MCF 10A (cell line): ENCODE measurements at places on chromosomes 2 and 18. TPM values are rescaled to one million over a fixed set of nuclear protein-coding genes. Genes with fewer than 3 reads are reported as not detected.

GRCh38 chr2:33265584-33266338, 210.7 kb upstream of the RASGRP3 start:
- DNase-seq = no peak
- peaks cover 6% of the 10 kb centered on the region for H3K4me1 ChIP-seq
- peaks cover 43% of the 10 kb centered on the region for H3K36me3 ChIP-seq
- no peaks in the 10 kb centered on the region for H3K27me3 ChIP-seq
- no peak overlapping the region for H3K4me3 ChIP-seq
- H3K27ac ChIP-seq = no peak overlapping the region

DNA sequence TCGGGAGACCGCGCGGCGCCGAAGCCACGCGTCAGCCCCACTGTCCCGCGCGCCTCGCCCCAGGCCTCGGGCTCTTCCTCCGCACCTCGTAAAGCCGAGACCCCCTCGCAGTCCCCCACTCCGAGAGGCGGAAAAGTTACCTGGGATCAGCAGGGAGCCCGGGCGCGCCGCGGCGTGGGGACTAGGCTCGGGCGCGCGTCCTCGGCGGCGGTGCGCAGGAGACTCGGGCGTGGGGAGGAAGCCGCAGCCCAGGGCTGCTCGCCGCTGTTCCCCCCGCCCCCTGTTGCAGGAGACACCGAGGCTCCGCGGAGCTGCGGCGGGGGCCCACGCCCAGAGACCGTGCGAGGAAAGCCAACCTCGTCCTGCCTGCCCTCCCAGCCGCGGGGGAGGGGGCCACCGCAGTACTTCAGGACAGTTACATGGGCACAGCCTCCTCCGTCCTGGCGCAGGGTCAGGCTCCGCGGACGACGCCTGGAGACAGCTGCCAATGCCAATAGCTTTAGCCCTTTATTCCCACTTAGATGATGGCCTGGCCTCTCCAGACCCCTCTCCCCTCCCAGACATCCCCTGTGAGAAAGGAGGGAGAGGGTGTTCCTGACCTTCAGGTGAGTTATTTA, at the start of gene EPB41L3:
Gene EPB41L3, minus strand, starts transcription at position 225 of the 617 bp plus-strand sequence. CDS start 54,814 bp downstream, outside the sequence.
- H3K36me3 ChIP-seq = no peaks in the 10 kb centered on the region
- H3K27me3 ChIP-seq = peaks cover 22% of the 10 kb centered on the region
- H3K4me3 ChIP-seq = no peak within 1 kb of the TSS
- H3K4me1 ChIP-seq = no peaks in the 10 kb centered on the region
- no peak within 1 kb of the TSS for H3K27ac ChIP-seq

DNA sequence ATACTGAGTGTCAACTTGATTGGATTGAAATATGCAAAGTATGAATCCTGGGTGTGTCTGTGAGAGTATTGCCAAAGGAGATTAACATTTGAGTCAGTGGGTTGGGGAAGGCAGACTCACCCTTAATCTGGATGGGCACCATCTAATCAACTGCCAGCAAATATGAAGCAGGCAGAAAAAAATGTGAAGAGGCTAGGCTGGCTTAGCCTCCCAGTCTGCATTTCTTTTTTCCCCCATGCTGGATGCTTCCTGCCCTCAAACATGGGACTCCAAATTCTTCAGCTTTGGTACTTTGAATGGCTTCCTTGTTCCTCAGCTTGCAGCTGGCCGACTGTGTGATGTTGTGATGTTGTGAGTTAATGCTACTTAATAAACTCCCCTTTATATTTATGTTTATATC, 577.4 kb downstream of the CPS1 start:
- H3K4me3 ChIP-seq = no peak overlapping the region
- no peaks in the 10 kb centered on the region for H3K36me3 ChIP-seq
- H3K27ac ChIP-seq = no peak overlapping the region

- no peak overlapping the region for H3K27ac ChIP-seq
- H3K4me1 ChIP-seq = no peaks in the 10 kb centered on the region
- H3K27me3 ChIP-seq = peaks cover 31% of the 10 kb centered on the region
- no peaks in the 10 kb centered on the region for H3K36me3 ChIP-seq
- H3K4me3 ChIP-seq = no peak overlapping the region
- DNase-seq = no peak
These were observed 148.7 kb upstream of the DOCK10 start for GRCh38 chr2:225190987-225191386.

DNA sequence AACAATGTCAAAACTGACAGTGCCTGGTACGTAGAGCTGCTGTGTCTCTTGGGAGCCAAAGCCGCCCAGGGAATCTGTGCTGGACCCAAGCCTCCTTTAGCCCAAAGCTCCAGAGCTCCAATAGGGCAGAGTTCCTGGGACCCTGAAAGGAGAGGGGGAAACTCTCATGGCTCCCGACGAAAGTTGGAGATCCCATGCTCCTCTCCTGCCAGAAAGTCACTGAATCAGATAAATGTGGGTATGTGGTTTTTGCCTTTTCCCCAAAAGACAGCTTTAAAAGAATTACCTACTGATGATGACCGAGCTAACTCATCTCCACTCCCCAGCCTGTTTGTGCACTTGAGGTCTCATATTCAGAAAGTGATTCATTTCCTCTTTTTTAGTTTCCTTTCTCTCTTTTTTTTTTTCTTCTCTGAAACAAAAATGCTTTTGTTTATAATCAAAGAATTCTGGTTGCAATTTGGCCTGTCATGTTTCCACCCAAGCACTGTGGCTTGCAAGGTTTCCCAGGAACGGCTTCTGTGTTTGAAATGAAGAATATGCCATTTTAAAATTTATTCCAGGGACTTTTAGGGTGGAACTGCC, 14.1 kb upstream of the PMAIP1 start:
- peak overlapping the region; percentile 44 for H3K27ac ChIP-seq
- no peaks in the 10 kb centered on the region for H3K27me3 ChIP-seq
- H3K4me3 ChIP-seq = no peak overlapping the region
- peak; percentile 49 for DNase-seq
- H3K4me1 ChIP-seq = peaks cover 24% of the 10 kb centered on the region

DNA sequence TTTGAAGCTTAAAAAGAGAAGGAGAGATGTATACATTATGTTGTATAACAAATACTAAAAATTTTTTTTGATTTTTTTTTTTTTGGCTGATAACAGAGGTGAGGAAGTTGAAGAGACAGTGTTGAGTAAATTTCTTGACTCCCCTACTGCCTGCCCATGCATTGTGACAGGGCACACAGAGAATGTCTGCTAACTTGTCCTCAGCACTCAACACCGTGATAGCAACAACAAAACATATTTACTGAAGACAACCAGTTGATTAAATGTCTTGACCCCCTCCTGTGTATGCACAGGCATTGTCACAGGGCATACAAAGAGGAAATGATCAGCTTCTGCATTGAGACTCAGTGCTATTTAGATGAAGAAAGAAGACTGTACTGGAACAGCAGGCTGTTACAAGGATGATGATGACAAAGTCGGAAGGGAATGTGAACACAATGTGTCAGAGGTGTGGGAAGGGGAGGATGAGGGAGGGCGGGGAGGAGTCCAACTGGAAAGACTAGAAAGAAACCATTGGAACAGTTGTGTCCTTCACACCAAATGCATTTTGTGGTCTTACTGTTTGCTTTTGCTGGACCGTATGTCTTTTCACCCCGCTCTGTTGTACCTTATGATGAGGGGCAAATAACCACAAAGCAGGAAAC, 89.5 kb downstream of the CERS6 start:
- H3K27ac ChIP-seq = peak overlapping the region; percentile 92
- peaks cover 38% of the 10 kb centered on the region for H3K4me1 ChIP-seq
- peak overlapping the region; percentile 19 for H3K4me3 ChIP-seq
- H3K36me3 ChIP-seq = peaks cover 19% of the 10 kb centered on the region

- no peak overlapping the region for H3K4me3 ChIP-seq
- no peaks in the 10 kb centered on the region for H3K4me1 ChIP-seq
- H3K36me3 ChIP-seq = no peaks in the 10 kb centered on the region
- H3K27me3 ChIP-seq = no peaks in the 10 kb centered on the region
- H3K27ac ChIP-seq = no peak overlapping the region
These were observed 155.0 kb upstream of the OTX1 start for GRCh38 chr2:62895632-62896009.

DNA sequence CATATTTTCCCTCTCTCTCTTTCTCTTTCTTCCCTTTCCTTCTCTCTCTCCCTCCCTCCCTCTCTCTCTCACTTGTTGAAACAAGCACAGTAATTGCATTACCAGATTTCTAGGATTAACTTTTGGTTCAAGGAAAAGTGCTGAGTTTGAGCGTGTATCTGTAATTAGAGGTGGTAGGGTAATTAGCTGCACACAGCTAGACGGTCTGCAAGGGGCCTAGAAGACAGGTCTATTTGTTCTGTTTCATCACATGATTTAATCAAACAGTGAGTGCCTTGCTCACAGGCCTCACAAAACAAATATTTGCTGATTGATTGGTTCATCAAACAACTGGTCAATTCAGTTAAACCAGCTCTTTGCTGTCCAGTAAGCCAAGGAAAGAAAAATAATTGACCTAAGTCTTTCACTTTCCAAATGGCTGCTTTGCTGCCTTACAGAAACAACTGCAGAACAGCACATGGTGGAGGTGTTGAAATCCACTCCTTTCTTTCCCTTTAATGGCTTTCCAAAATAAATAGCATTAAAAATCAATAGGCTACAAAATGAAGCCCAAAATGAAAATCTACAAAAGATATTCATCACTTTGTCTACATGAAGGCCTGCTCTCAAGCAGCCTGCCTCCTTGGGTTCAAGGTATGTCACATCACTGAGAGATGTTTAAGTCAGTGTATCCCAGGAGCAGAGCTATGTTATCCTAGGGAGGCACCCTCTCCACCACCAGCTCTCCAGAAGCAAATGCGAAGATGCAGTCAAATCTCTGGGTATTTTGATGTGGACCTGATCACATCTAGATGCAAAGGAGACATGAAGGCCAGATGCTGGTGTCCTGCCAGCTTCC, 264.4 kb upstream of the SIX2 start:
- no peak overlapping the region for H3K27ac ChIP-seq
- no peak for DNase-seq
- H3K36me3 ChIP-seq = no peaks in the 10 kb centered on the region

DNA sequence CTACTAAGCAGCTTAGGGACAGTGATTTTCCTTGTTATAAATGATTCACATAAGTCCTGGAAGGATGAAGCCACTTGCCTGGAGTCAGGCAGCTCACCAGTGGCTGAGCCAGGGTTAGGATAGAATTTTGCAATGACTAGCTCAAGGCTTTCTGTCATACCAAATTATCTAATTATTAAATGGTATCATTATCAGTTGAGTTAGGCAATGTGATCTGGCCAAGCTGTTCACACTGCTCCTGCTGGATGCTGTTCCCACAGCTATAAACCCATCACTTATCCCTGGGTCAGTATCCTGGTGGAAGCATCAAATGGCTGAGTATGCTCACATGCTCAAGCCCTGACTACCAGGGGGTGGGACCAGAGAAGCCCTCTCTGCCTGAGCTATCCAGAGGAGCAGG, 235.2 kb downstream of the MTX2 start:
- no peaks in the 10 kb centered on the region for H3K36me3 ChIP-seq
- no peak for DNase-seq
- H3K27me3 ChIP-seq = no peaks in the 10 kb centered on the region
- H3K4me3 ChIP-seq = no peak overlapping the region
- peak overlapping the region; percentile 35 for H3K27ac ChIP-seq

- peak overlapping the region; percentile 38 for H3K4me3 ChIP-seq
- no peaks in the 10 kb centered on the region for H3K27me3 ChIP-seq
- DNase-seq = peak; percentile 82
These were observed 38.3 kb downstream of the ITGA6 start for GRCh38 chr2:172465417-172466334.

- no peaks in the 10 kb centered on the region for H3K27me3 ChIP-seq
- no peak overlapping the region for H3K4me3 ChIP-seq
- no peak for DNase-seq
- peaks cover 44% of the 10 kb centered on the region for H3K36me3 ChIP-seq
These were observed 7.0 kb downstream of the CCDC93 start for GRCh38 chr2:118006861-118007260.

DNA sequence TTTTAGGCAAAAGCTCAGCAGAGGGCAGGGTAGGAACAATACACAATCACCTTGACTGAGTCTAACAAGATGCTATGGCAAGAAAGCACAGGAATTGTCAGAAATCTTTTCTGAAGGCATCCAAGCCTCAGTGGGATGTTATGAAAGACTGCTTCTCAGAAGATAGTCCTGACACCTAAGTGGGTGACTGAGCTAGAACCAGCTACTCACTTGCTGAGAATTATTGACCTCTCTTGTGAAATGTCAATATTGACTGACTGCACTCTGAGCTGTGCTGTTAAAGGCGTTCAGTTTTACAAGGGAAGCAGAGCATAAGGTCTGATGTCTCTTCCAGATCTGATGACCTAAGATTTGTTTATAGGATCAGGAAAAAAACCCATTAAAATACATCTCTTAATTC, 46.1 kb downstream of the TACR1 start:
- no peaks in the 10 kb centered on the region for H3K36me3 ChIP-seq
- no peak overlapping the region for H3K4me3 ChIP-seq
- no peaks in the 10 kb centered on the region for H3K4me1 ChIP-seq
- no peak for DNase-seq

- H3K4me1 ChIP-seq = no peaks in the 10 kb centered on the region
- H3K27ac ChIP-seq = no peak overlapping the region
These were observed 70.9 kb downstream of the SUCLG1 start for GRCh38 chr2:84388133-84388532.

GRCh38 chr2:127226132-127226519, 6.0 kb upstream of the CYP27C1 start:
- no peak for DNase-seq
- peaks cover 6% of the 10 kb centered on the region for H3K4me1 ChIP-seq
- H3K36me3 ChIP-seq = no peaks in the 10 kb centered on the region

DNA sequence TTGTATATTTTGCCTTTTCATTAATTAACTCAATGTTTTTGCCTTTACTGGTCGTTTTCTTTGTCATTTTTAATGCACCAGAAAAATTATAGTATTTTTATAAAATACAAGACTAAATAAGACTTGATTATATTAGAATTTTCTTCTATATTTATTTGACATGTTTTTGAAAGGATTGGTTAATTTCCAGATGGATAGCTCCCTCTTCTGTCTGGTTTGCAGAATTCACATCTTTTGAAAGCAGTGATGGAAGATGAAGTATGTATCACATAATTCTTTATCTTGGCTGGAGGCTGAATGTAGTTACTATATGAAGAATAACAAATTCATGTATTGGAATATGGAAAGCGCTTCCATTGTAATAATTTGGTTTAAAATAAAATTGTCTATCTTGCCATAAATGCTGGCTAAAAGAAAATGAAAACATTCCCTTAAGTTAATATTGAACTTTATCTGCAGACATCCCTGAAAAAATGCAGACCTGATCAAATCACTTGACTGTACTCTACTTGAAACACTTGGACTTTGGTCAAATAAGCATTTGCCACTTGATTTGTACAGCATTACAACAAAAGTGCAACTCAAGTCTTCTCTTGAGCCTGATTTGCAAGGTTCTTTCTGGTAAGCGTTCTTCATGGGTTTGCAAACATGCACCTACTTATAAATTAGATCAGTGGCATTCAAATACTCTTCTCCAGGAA, 86.3 kb upstream of the EFEMP1 start:
- no peaks in the 10 kb centered on the region for H3K36me3 ChIP-seq
- no peaks in the 10 kb centered on the region for H3K27me3 ChIP-seq
- H3K4me1 ChIP-seq = peaks cover 5% of the 10 kb centered on the region
- H3K27ac ChIP-seq = no peak overlapping the region
- H3K4me3 ChIP-seq = no peak overlapping the region

CRYGD gene
- not detected in 2 replicates for total RNA-seq

ASIC4 gene
- total RNA-seq = 0.17 TPM in 1 of 2 replicates, not detected in the other

DES gene
- total RNA-seq = not detected in 2 replicates

MAPRE2 gene
- 7.0 and 7.7 TPM in 2 replicates for total RNA-seq

ARHGAP25 gene
- 0.93 TPM in 2 replicates for total RNA-seq

RIT2 gene
- not detected in 2 replicates for total RNA-seq

HAT1 gene
- 40.7 and 41.8 TPM in 2 replicates for total RNA-seq

MFSD2B gene
- 0.26 TPM in 1 of 2 replicates, not detected in the other for total RNA-seq
